Stimulated activated naive CD4-positive, alpha-beta T cell treated with Interleukin-2 at 50 U/mL for 16 hours (primary cell): ENCODE measurements at places on chromosomes 12 and 14.

DNA sequence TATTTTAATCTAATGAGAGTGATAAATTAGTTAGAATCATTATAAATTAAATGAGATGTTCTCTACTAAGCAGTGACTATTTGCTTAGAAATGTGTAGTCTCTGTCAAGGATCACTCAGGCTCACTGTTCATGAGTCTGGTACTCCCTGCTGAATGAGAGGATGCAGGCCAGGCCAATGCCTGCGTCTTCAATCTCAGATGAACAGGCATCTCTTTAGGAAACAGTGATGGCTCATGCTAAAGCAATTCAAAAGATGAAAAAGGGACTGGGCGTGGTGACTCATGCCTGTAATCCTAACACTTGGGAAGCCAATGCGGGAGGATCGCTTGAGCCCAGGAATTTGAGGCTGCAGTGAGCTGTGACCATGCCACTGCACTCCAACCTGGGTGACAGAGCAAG is 106.8 kb downstream of the ZFC3H1 start:
- no peak for DNase-seq

DNA sequence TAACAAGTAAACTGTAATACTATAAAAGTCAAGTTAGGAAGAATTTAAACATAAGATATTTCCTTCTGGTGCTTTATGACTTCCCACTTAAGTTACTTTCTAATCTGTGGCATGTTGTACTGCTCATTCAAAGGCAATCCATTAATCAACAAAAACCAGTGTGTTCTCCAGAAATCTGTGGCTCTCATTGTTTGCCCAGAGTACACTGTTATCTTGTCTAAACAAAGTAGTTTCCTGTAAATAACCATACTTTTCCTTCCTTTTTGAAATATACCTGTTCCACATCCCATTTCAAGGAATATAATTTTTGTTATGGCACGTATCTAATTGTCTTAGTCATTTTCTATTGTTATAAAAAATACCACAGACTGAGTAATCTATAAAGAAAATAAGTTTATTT is 184.1 kb downstream of the CCER1 start:
- DNase-seq, result no peak

- DNase-seq, result no peak
Measured at GRCh38 chr12:108302403-108303311, 36.5 kb downstream of the CMKLR1 start.

GRCh38 chr12:7884689-7885088 is 12.0 kb upstream of the SLC2A14 start:
- no peak for DNase-seq

DNA sequence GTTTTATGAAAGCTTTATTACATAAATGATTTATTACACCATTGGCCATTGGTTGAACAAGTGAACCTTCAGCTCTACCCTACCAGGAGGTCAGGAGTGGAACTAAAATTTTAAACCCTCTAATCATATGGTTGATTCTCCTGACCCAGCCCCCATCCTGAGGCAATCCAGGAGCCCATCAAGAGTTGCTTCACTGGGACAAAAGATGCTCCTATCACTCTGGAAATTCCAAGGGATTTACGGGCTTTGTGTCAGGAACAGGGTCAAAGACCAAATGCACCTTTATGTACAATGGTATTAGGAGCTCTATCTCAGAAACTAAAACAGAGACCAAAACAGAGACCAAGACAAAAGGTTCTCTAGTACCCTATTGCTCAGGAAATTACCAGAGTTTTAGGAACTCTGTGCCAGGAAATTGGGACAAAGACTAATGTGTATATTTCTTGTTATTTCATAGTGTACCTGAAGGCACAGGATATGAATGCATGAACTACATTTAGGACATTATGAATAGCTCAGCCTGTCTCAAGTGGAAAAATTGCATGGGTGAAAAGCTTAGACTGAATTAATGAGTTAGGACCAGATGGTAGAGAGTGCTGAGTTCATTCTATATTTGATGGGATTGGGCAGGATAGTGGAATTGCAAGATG is 171.7 kb upstream of the FLRT2 start:
- DNase-seq, result no peak

DNA sequence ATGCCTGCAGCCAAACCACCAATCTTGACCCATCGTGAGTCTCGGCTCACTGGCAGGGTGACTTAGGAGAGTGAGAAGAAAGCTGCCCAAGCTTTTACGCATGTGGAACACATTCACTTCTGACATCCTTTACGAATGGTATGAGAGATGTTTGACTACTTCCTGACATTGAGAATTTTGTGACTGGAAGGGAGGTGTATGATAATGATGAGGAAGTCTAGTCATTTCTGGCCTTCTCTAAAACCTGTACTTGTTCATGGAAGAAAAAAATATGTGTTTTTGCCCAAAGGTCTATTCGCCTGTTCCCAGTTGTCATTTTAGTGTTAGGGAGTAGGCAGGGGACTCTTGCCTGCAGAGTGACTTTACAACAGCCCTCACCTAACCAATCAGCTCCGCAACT is 227.2 kb upstream of the ATP2B1 start:
- no peak for DNase-seq

DNA sequence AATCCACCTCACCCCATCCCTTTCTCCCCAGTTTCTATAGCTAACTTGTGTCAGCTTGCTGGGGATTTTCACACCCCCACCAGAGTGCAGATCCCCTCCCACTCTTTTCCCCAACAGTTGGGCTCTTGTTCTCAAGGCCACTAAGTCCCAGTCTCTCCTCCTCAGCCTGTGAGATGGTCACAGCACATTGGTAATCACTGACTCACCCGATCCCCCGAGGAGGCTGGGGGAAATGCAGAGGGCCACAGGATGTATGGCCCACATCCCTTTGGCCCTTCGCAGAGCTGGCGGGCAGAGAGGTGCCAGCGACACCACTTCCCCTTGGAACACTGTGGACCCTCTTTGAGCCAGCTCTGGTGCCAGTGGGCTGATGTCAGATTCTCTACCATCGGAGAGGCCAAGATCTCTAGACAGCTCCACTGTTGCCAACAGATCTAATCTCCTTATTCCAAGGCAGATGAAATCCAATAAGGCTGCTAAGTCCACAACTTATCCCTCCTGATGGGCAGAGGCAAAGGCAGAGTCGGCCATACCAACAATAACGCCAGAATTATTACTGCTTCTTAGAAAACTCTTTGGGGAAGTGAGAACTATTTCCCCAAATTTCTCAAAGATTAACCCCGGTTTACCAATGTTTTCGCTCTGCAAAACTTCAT is 1.6 kb downstream of the FMNL3 start:
- DNase-seq, result no peak

GRCh38 chr14:66228267-66228970 is 257.8 kb upstream of the CCDC196 start:
- DNase-seq, result no peak

- no peak for DNase-seq
Measured at GRCh38 chr14:75521415-75522199, 662 bp upstream of the BATF start.

DNA sequence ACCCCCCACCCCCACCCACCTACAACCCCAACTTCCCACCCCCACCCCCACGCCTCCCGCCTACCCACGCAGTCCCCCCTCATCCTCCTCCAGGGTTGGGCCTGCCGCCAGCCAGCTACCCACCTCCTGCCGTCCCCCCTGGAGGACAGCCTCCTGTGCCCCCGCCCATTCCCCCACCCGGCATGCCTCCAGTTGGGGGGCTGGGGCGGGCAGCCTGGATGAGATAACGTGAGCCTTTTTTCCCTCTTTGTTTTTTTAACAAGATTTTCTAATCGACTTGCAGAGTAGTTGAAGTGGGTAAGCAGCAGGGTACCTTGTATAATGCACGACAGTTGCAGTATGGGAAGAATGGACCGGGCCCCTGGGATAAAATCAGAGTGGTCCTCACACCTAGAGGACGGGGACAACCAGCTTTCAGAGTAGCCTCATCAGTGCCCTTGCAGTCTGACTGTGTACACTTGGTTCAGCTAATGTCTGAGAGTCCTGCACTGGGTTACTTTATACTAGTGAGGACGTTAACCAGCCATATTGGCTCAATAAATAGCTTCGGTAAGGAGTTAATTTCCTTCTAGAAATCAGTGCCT is 29.4 kb downstream of the CCNK start:
- DNase-seq, result no peak

GRCh38 chr12:55720071-55720564 is at the start of gene RDH5:
Gene RDH5 (plus strand): TSS chr12:55720393. CDS start chr12:55721185, 792 bp downstream.
- no peak for DNase-seq

DNA sequence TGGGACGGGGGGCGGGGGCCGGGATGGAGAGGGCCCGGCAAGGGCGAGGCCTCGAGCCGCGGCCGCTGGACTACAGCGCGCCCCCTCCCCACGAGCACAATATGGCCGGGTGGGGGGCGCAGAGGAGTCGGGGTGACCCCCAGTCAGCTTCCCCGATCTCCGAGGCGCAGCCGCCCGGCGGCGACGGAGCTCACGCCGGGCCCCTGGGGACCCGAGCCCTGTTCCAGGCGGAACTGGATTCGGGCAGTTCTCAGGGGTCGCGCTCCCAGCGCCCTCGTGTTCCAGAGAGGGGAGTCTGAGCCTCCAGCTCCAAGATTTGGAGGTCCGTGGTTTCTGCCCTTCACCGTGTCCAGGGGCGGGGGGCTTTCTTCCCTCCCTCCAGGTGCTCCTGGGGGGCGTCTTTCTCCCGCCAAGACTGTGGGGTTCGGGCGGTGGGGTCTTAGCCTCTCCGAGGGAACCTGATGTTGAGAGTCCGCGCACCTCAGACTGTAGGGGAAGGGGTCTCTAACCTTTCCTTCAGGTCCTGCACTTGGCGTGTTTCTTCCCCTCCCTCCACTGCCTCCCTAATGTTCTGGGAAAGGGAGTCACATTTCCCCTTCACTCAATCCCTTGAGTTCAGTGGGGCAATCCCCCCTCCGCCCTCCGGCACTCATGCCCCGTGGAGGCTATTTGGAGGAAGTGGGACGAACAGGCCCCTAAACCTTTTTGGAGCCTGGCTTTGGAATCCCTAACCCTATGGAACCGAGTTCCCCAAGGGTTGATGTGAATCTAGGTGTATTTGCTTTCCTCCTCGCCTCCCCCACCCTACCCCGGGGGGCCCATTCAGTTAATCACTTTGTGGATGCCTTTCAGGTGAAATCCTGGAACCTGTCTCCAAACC is 584 bp downstream of the ACVR1B start:
- no peak for DNase-seq

- DNase-seq, result no peak
Measured at GRCh38 chr14:79248126-79248525, 963.2 kb downstream of the DIO2 start.

- DNase-seq, result no peak
Measured at GRCh38 chr14:65255029-65255545, 152.8 kb upstream of the MAX start.

DNA sequence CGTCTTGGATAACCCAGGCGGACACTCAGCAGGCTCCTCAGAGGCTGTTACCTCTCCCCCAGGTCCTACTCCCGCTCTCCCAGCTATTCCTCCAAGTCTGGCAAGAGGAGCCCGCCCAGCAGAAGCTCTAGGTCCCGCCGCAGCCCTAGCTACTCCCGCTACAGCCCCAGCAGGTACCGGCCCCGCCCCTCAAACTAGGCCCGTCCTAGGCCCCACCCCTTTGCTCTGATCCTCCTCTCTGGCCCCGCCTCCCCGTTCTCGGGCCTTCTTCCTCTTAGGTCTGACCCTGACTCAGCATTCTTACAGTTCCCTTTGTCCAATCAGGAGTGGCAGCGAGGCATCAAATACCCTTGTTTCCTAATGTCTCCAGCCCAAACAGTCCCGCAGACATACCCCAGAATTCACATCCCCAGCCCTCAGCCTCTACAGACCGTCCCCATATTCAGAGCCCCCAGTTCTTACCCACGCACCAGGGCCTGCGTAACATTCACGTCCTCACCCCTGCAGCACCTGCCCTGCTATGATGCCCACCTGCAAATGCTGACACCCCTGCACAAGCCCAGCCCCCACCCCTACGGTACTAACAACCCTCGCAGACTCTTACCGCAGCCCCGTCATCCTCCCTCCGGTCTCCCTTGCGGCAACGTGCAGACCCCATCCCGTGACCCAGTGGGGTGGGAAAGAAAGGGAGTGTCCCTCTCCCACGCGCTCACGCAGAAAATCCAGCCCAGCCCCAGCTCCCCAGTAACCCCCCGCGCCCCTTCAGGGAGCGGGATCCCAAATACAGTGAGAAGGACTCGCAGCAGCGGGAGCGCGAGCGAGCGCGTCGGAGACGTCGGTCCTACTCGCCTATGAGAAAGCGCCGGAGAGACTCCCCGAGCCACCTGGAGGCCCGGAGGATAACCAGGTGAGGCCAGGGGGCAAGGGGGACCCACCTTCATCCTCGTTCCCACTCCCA is 25.0 kb upstream of the HSPB8 start:
- DNase-seq, result no peak

- DNase-seq, result no peak
Measured at GRCh38 chr14:96673706-96674105, 123.5 kb upstream of the VRK1 start.

- no peak for DNase-seq
Measured at GRCh38 chr14:73376585-73376984, 81.8 kb downstream of the NUMB start.

DNA sequence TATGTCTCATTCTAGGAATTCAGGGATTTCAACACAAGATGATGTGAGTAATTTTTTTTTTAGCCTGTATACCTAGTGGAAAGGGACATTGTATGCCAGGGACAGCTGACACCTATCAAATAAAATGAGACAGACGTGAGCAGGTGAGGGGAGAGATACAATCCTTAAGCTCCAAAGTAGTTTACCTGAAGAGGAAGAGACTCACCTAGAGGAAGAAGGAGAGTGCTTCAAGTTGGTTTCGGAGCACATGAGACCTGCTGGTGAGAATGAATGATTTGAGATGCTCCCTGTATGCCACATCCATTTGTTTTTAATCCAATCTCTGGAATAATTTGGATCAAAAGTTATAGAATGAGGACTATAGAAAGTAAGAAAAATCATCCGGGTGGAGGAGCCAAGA is 915.4 kb upstream of the FBXO33 start:
- DNase-seq, result no peak

- DNase-seq, result no peak
Measured at GRCh38 chr14:65054471-65055085, 47.7 kb downstream of the MAX start.

GRCh38 chr14:100684961-100685360 is 41.7 kb upstream of the DLK1 start:
- no peak for DNase-seq

DNA sequence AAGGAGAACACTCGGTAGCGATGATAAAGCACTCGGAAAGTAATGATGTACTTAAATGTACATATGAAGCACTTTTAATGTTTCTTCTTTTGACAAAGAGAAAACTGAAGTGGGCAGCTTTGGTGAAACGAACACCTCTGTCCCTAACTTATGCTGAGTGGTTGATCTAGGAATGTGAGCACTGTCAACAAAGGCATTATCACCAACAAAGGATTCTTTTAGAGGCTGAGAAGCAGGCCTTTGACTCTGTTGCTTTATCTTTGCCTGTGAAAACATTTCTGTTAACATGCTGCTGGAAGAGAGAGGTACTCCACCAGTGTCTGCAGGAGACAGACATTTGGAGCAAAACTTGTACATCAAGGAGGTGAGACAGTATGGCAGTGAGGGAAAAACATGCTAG is 103.2 kb upstream of the VRK1 start:
- DNase-seq, result no peak
